Naive thymus-derived CD4-positive, alpha-beta T cell (primary cell): ENCODE measurements at places on chromosomes 4 and X. TPM values are rescaled to one million over a fixed set of nuclear protein-coding genes. Genes with fewer than 3 reads are reported as not detected.

RAB40A gene
- total RNA-seq, result not detected

KLHL5 gene
- 25.6 TPM for total RNA-seq

AP1AR gene
- total RNA-seq, result 19.6 TPM

NLRP2B gene
- total RNA-seq, result not detected

RAB9B gene
- total RNA-seq, result 0.40 TPM

CXCR3 gene
- total RNA-seq, result 1.5 TPM

DCX gene
- not detected for total RNA-seq

PNPLA4 gene
- 4.0 TPM for total RNA-seq

NRK gene
- not detected for total RNA-seq

RAB28 gene
- total RNA-seq, result 9.2 TPM

TTC29 gene
- total RNA-seq, result not detected

FMR1NB gene
- not detected for total RNA-seq

H2AZ1 gene
- total RNA-seq, result 397 and 407 TPM in 2 replicates

ALB gene
- not detected for total RNA-seq

HTR2C gene
- total RNA-seq, result not detected

CFAP47 gene
- total RNA-seq, result not detected

SMR3B gene
- total RNA-seq, result not detected

S100P gene
- total RNA-seq, result 15.7 TPM

FREM3 gene
- total RNA-seq, result 0.03 and 0.07 TPM in 2 replicates

MMAA gene
- 12.3 and 17.3 TPM in 2 replicates for total RNA-seq

LINC00632 gene
- total RNA-seq, result 1.6 TPM

TEX11 gene
- not detected for total RNA-seq

CTAG1A gene
- not detected for total RNA-seq

TLR3 gene
- total RNA-seq, result 1.5 TPM

MAGEC1 gene
- not detected in 2 replicates for total RNA-seq

EVC2 gene
- 0.22 TPM for total RNA-seq

FAT4 gene
- total RNA-seq, result not detected in 2 replicates

GPC4 gene
- total RNA-seq, result not detected

MAGEA9B gene
- total RNA-seq, result not detected

TLL1 gene
- not detected in 2 replicates for total RNA-seq

TKTL2 gene
- total RNA-seq, result not detected

FRYL gene
- 126 TPM for total RNA-seq

TBC1D9 gene
- not detected in 2 replicates for total RNA-seq

GPR143 gene
- total RNA-seq, result not detected

GPM6B gene
- not detected for total RNA-seq

FGF2 gene
- total RNA-seq, result 0.41 and 0.51 TPM in 2 replicates

ARSJ gene
- 0.29 TPM for total RNA-seq

CENPI gene
- 17.0 and 18.4 TPM in 2 replicates for total RNA-seq

MAP3K15 gene
- not detected for total RNA-seq
